ENCODE measurements at places on chromosomes 5 and 9.

DNA sequence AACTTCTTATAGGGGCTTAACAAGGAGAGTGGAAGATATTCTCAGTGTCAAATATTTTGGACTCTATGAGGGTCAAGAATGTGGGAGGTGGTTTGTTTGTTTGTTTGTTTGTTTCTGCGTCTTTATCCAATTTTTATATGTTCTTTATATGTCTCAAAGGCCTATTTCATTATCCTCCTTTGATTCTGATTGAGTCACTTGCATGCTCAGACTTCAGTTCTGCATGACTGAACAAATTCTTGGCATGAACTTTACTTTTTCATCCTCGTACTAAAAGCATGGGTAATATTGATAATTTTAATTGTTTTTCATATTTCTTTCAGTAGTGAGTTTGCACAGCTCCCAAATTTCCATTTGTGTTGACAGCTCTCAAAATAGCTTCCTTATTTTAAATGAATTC lies 19.2 kb upstream of the ERBIN start:
- no peak for DNase-seq

- peak; percentile 67 for DNase-seq
Measured at GRCh38 chr9:78592811-78593210, 295.9 kb downstream of the PSAT1 start.

- DNase-seq = no peak
Measured at GRCh38 chr9:77616191-77616590, 31.9 kb downstream of the GNA14 start.

GRCh38 chr9:16058131-16058549 lies 505.3 kb downstream of the CCDC171 start:
- DNase-seq = peak; percentile 74

DNA sequence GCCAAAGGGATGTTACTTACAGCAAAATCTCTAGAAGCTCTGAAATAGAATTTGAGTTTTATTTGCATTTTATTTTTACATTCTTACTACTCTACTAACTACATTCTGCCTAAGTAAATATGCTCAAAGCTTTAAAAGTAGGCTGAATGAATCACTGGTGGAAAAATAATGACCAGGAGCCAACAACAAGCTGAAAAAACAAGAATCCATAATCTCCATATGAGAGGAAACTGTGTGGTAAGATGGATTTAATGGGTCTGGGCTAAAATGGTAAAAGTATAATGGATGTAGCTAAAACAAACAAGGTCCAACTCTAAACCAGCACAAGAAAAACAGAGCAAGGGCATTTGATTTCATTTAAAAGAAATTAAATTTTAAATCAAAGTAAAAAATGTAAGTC lies 525.8 kb upstream of the FTMT start:
- DNase-seq = no peak

DNA sequence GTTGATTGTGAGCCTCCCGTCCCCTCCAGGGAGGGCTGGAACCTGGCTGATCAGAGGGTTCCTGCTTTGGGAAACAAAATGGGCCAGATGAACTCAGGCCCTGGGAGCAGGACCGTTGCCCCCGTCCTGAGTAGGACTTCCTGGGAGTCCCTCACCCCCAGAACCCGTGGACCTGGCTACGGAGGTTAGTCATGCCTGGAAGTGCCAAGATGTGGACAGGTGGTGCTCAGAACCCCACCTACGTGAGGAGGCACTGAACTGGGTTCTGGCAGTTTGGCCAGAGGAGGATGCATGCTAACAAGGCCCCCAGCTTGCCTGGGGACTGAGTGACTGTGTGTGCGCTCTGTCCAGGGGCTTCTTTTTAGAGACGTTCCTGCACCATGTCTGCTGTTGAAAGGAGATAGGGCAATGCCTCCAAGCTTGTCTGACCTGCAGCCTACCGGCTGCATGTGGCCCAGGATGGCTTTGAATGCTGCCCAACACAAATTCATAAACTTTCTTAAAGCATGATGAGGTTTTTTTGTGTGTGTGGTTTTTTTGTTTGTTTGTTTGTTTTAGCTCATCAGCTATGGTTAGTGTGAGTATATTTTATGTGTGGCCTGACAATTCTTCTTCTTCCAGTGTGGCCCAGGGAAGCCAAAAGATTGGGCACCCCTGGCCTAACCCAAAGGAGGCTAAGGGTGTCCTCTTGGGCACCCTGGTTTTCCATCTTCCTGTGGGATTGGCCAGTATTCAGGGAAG lies 1.8 kb upstream of the DAB2IP start:
- DNase-seq = no peak

- DNase-seq = no peak
Measured at GRCh38 chr5:146334074-146334533, 4.5 kb upstream of the POU4F3 start.

DNA sequence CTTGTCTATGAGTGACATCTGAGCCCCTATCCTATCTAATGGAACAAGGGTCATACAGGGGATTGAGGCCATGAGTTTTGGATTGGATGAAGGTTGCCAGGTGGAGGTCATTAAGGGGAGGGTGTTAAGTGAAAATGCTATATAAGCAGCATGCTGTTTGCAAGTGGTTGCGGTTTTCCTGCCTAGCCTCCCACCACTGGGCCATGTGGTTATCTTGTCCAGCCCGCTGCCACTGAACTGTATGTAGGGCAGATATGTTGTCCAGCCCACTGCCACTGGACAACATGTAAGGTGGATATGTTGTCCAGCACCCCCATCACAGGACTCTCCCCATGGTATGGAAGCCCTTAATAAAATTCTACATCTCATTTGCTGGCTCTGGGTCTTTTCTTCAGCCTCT lies 200.0 kb downstream of the FGF10 start:
- DNase-seq = no peak

- no peak for DNase-seq
Measured at GRCh38 chr9:132183134-132183533, 21.3 kb downstream of the NTNG2 start.

DNA sequence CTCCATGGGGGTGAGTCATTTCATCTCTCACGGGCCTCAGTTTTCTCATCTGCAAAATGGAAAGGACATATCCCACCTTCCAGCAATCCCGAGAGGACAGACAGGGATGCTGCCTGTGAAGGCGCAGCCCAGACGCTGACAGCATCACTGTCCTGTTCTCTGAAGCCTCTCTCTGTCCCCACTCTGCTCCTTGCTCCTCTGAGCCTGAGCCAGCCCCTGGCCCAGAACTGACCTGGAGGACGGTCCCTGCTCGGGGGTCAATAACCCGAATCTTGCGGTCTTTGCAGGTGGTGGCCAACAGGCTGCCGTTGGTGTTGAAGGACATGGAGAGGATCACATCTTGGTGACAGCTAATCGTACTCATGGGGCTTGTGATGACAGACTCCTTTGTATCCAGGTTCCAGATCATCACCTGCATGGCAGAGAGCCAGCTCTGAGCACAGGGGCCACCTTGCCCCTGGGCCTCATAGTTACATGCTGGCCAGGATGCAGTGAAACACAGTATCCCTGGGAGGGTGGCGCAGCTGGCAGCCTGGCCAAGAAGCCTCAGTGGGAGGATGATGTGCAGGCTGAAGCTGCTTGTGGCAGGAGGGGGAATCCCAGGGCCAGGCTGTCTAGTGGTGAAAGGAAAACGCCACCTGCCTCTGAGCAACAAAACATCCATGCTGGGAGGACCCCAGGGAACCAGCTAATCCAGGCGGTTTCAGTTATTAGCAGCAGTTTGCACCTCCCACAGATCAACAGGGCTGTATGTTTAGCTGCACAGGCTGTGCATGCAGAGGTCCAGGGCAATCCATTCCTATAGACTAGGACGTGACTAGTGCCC lies 14.0 kb upstream of the TRIM14 start:
- no peak for DNase-seq

- DNase-seq = no peak
Measured at GRCh38 chr5:25393957-25394356, 749.2 kb upstream of the CDH10 start.

DNA sequence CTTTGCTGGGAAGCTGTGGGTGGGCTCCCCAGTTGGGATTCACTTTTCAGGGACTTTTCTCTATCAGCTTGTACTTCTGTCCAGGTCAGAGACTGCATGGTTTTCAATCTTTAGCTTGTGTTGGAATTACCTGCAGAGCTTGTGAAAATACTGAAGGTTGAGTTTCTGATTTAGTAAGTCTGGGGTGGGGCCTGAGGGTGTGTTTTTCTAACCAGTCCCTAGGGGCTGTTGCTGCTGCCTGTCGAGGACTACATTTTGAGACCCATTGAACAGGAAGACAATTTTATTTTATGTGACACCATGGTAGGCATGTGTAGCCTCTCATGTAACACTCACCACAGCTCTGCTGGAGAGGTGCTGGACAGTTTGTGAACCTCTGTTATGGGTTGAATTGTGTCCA lies 14.7 kb upstream of the MLANA start:
- no peak for DNase-seq

- peak; percentile 31 for DNase-seq
Measured at GRCh38 chr5:159049844-159050315, 49.8 kb downstream of the EBF1 start.

- DNase-seq = peak; percentile 30
Measured at GRCh38 chr9:79080536-79080935, 491.2 kb upstream of the TLE4 start.

GRCh38 chr5:83101514-83101913 lies 24.2 kb downstream of the XRCC4 start:
- no peak for DNase-seq

- no peak for DNase-seq
Measured at GRCh38 chr9:129524582-129525270, 96.2 kb downstream of the C9orf50 start.

DNA sequence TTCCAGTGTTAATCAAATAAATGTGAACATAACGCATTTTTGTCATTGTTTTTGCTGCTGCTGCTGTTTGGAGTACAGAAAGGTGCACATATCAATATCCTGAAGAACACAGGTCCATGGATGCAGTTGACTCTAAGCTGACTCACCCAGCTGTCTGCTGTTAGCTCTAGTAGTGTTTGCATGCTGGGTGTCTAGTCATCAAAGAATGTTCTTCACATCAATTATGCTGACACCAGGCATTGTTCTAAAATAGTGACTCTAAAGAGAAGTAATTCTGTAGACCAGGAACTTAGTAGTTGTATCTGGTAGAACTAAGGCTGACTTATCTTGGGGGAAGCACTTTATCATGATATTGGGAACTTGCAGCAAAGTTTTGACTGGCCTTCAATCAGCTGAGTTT lies 55.7 kb upstream of the DPYSL3 start:
- peak; percentile 79 for DNase-seq

DNA sequence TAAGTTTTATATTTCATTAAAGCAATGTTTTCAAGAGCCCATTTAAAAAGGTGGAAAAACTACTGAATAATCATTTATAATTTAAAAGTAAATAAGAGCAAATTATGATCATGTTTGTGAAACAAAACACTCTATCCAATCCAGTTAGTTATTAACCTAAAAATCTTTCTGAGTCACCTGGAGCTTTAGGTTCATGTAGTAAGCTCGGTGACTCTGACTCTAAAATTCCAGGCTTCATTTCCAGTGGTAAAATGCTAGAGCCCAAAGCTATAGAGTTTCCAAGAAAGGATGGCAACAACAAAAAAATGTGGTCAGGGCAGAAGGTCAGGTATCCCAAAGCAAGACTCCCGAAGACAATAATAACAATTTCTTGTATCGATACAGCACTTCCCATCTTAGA lies 76.1 kb upstream of the SPOCK1 start:
- DNase-seq = no peak

- DNase-seq = no peak
Measured at GRCh38 chr5:54243483-54244080, 66.8 kb downstream of the ARL15 start.

DNA sequence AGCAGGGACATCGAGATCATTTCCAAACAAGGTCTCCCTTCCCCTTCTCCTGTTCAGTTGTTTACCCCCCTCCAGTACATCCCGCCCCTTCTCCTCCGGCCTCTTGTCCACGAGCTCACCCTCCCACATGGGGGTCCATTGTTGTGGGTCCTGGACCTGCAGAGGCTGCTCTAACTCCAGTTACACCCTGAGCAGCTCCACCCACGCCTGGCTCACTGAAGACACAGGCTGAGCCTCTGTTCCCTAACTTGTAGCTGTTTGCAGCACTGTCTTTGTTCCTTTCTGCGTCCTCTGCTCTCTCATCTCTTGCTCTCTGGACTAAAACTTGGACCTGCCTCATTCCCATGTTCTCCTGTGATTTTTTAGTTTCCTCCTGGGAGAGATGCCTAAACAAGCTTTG lies 377.5 kb downstream of the MED10 start:
- no peak for DNase-seq

DNA sequence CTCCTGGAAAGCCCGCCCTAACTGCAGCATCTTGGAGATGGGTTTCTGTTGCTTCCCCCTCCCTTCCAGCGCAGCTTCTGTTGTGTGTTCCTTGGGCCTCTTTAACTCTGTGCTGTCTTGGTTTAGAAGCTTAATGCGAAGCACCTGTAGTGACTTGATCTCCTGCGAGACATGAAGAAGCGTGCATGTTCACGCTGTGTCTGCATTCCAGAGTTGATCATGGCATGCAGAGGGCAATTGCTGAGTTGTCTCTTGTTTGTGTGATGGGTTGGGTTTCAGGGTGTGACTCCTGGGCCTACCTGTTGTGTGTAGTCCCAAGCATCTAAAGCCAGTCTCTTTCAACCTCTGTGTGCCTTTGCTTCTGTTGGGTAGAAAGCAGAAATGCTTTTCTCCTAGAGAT lies 155.6 kb downstream of the SMARCA2 start:
- no peak for DNase-seq

DNA sequence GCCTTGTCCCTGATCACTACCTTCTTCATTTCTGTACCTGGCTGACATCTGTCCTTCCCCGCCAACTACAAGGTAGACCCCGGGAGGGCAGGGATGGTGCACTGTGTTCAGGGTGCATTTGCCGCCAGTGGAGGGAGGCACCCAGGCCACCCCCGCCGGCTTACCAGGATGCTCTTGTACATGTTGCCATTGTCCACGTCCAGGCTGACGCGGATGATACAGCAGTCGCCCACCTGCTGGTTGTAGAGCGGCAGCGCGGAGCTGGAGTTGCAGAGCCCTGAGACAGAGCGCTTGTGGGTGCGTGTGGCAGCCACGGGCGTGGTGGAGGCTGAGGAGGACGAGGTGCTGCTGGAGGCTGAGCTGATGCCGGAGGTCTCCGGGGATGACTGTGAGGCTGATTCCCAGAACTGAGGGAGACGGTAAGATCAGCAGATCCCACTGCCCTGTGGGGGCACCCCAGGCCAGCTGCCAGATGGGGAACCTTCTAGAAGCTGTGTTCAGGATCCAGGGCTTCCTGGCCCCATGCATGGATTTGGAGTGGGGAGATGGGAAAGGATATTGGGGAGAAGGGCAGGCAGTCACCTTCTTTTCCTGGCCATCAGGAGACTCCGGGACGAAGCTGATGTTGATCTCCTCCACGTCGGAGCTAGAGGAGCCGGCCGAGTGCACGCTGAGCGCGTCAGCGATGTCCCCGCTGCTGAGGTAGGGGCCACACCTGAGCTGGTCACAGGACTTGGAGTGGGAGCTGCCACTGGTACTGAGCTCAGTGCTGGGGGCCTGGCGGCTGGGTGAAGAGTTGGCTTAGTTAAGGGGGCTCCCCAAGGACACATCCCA lies 19.5 kb downstream of the RALGDS start:
- no peak for DNase-seq

GRCh38 chr9:90803860-90804593 lies 2.4 kb downstream of the SYK start:
- no peak for DNase-seq

Data from amniotic epithelial cell (primary cell).